ENCODE measurements at places on chromosomes 7 and 10.

DNA sequence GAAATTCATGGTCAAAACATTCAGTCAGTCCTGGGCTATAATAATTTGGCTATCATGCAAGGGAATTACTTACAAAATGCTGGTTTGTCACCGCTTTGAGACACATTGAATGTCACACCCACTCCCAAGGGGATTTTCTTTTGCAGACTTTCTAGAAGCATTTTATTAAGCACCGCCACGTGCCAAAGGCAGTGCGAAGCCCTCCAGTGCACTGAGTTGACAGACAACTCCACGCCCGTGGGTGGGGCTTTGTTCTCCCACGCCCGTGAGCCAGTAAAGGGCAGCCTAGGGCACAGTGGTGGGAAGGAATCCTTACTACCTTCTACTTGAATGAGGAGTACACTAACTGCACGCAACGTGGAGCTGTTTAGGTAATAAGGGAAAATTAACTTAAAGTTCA lies 515.8 kb downstream of the KCNMA1 start:
- no peak for DNase-seq

DNA sequence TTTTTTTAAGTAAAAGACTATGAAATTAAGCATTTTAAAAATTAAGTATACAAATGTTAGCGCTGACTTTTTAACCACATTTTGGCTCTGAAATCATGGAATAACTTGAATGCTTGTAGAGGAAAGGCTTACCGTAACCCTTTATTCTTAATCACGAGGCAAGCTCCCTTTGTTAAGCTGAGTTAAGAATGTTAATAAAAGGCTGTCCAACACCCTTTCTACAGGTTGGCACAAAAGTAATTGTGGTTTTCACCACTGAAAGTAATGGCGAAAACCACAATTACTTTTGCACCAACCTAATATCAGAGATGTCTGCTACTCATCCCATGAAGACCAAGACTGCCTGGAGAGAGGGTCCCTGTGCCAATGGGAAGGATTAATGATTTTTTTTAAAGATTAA lies 70.6 kb downstream of the STK17A start:
- DNase-seq: no peak

GRCh38 chr7:126723966-126724544 lies 528.7 kb downstream of the GRM8 start:
- DNase-seq: no peak

GRCh38 chr10:122422266-122422989 lies 32.0 kb upstream of the ARMS2 start:
- DNase-seq: no peak

GRCh38 chr10:34474009-34474376 lies 341.1 kb downstream of the PARD3 start:
- no peak for DNase-seq

DNA sequence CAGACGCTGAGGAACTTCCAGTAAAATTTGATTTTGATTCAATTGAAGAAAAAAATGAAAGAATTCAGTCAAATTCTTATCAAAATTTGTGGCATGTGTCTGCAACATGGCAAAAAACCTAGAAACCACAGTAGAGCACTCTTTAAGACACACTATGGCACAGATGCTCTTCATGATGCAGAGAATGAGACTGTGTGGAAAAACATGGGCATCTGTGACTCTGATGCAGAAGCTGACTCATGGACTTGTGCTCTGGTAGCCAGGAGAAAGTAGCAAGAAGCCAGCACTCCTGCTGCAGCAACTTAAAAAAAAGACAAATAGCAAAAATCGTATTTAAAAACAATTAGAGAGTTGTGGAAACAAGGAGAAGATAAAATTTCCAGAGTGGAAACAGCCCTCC lies 8.9 kb upstream of the KCNK18 start:
- DNase-seq: no peak

- DNase-seq: no peak
These were observed 75.3 kb downstream of the HIP1 start for GRCh38 chr7:75663302-75663907.

DNA sequence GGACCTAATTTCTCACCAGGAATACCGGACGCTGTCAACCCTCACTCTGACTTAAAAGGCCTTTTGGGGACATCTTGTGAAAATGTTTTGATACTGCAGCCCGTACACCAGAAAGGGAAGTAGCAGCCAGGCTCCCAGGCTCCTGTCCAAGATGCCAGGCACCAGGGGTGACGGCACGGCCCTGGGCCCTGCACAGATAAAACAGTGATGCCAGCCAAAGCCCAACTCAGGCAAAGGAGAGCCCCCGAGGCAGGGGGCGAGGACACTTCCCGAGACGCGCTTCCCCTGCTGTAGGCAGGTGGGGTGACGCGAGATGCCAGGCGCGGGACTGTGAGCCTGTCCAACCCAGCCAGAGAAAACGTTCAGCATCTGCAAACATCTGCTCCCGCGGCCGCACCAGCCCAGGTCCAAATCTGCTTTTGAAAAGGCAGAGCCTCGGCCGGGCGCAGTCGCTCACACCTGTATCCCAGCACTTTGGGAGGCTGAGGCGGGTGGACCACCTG lies 15.7 kb downstream of the ZFAND2A start:
- DNase-seq: no peak

DNA sequence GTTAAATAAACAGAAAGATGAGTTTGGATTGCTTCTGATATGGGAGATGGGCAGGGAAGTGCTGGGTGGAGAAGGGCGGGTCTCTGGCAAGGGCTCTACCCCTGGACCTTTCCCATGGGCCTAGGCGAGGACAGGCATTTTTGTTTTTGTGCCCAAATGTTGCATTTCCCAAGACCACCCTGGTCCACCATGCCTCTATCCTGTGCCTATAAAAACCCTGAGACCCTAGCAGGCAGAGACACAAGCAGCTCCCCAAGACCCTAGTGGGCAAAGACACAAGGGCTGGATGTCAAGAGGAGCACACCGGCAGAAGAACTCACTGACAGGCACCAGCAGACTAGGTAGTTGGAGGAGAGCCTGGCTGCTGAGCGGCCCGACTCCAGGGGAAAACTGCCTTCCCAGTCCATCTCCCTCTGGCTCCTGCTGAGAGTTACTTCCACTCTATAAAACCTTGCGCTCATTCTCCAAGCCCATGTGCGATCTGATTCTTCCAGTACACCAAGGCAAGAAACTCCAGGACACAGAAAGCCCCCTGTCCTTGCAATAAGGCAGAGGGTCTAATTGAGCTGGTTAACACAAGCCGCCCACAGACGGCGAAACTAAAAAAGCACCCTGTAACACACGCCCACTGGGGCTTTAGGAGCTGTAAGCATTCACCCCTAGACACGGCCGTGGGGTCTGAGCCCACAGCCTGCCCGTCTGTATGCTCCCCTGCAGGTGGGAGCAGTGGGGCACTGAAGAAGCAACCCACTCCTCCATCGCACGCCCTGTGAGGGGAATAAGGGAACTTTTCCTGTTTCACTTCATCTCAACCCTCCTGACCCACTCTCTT lies 291.4 kb downstream of the PTPRN2 start:
- no peak for DNase-seq

DNA sequence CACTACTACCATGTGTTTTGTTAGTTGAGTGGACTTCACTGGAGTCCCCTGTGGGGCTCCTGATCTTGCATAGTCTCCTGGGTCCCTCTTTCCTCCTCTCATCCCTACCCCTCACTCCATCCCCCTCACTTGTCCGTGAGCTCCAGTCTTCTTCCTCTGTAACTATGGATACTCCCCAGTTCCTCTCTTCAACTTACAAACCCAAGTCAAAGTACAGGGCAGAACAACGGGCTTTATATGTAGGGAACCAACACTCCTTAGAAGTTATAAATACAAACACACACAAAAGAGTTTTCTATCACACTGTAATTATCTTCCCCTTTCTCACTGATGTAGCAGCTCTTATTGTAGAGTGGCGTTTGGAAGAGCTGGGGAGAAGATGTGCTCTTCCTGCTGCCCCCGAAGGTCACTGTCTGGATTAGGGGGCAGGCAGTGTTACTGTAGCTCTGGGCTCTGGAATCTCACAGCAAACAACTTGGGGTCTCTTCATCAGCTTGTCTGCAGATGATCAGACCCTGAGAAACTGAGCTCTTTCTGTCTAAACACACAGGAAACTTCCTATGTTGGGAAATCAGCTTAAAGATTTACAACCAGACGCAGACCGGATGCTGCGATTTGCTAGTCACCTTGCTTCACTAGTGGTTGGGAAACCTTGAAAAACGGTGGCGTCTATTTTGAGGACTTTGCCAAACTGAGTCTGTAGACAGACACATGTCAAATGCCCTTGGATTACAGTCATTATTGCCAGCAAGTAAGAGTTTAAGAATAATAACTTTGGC lies 13.6 kb downstream of the SNX10 start:
- DNase-seq: no peak
